ENCODE measurements at places on chromosomes 1 and 21.

DNA sequence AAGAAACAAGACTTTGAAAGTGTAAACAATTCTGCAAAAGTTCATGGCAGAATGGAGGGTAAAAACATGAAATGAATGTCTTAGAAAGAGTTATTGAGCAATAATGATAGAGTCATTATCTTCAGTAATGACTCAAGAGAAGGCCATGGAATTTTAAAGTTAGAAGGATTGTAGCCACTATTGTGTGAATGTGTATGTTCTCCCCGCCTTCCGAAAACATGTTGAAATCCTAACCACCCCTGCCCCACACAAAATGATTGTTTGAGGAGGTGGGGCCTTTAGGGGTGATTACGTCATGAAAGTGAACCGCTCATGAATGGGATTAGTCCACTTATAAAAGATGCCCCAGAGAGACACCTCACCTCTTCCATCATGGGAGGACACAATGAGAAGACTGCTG, 93.8 kb upstream of the CCDC190 start:
- DNase-seq: no peak

- DNase-seq: no peak
Observed at GRCh38 chr21:44987886-44988606, 48.2 kb downstream of the SLX9 start.

- DNase-seq: no peak
Observed at GRCh38 chr1:205513774-205514173, 9.3 kb downstream of the CDK18 start.

DNA sequence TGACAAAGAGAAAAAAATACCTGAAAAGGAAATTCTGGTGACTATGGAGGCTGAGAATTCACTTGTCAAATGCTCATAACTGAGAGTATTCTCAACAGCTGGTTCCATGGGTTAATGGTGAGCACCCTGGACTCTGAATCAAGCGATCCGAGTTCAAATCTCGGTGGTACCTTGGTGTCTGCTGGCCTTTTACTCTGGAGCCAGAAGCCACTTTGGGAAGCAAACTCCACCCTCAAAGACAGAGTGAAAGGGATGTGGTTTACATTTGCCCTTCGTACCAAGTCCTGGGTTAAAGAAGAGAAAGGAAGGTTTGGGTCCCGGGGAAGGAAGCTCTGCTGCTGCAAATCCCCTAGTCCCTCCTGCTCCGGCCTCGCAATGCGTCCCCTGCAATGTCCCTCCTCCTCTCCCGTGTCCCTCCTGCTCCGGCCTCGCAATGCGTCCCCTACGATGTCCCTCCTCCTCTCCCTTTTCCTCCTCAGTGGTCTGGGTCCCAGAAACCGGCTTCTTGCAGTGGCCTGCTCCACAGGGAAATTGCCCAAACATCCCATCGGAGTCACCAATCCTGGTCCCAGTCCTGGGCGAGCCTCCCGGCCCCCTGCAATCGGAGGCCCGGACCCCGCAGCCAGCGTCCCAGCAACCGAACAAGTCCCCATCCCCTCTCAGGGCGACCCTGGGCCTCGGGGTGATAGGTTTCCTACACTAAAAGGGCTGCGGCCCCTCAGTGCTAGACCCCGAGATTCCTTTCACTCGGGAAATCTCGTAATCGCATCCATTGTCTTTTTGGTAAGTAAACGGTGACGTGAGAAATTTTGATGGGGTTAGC, 129.4 kb downstream of the PPIAL4G start:
- DNase-seq: peak; percentile 61

- peak; percentile 17 for DNase-seq
Observed at GRCh38 chr1:40898431-40898901, 36.3 kb upstream of the CITED4 start.

- DNase-seq: no peak
Observed at GRCh38 chr1:17867470-17867869, 112.3 kb downstream of the ACTL8 start.

DNA sequence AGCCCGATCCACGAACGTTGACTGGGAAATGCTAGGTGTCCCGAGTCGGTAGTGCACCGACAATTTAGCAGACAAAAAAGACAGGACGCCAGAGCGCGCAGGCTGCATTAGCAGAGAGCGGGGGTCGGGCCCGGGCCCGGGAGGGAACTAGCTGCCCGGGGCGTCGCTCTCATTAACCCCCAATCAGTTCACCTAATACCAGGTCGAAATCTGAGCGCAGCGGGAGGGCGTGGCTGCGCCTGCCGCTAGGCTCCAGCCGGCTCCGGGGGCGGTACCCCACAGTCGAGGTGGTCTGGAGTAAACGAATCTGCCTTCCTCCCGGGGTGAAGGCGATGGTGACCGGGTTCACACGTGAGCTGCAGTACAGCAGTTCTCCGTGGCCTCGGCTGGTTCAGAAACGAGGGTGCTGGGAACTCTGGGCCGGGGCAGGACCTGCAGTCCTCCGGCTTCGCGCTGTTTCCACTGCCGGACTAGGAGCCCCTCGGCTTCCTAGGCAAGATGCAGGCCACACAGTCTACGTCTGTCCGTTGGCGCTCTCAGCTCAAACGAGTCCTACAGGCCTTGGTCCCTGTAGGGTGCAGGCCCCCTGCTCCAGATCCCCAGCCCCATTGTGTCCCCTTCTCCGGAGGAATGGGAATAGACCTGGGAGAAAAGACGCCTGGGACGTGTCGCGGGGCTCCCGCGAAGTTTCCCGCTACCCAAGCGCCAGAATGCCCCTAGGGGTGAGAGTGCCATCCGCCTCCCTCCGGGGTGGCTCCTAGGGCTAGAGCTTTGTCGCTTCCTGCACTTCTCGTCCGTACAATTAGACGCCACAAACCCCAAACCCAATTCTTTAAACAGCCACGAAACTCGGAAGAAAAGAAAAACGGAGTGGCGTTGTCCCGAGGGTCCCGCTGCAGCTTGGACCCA, 2.0 kb downstream of the GFI1 start:
- DNase-seq: no peak

- DNase-seq: no peak
Observed at GRCh38 chr21:44397431-44398031, 44.1 kb downstream of the TRPM2 start.

DNA sequence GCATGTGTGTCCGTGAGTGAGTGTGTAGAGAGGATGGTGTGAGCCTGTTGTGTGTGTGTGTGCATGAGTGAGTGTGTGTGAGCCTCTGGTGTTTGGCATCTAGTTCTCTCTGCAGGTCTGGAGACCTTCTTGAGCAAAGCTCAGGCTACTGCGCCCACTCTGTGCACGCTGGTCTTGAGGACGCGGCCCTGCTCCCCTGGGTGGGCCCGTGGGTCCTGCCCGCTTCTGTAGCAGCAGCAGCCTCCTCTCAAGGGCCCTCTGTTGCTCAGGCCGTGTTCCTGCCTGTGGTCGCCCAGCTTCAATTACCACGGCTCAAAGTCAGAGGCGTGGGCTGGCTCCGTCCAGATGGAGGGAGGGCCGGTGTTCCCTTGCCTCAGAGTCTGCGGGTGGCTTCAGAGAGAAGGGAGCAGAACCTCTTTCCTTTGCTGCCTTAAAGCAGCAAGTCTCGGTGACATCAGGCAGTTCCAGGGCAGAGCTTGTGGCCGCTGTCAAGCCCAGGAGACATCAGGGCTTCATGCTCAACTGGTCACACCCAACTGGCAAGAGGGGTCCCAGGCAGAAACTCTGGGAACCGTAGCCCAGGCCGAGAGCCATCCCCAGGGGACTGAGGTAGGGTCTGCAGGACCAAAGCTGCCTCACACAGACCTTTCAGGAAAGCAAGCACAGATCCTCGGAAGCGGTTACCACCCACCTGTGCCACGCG, 270.6 kb upstream of the VAMP3 start:
- DNase-seq: no peak

DNA sequence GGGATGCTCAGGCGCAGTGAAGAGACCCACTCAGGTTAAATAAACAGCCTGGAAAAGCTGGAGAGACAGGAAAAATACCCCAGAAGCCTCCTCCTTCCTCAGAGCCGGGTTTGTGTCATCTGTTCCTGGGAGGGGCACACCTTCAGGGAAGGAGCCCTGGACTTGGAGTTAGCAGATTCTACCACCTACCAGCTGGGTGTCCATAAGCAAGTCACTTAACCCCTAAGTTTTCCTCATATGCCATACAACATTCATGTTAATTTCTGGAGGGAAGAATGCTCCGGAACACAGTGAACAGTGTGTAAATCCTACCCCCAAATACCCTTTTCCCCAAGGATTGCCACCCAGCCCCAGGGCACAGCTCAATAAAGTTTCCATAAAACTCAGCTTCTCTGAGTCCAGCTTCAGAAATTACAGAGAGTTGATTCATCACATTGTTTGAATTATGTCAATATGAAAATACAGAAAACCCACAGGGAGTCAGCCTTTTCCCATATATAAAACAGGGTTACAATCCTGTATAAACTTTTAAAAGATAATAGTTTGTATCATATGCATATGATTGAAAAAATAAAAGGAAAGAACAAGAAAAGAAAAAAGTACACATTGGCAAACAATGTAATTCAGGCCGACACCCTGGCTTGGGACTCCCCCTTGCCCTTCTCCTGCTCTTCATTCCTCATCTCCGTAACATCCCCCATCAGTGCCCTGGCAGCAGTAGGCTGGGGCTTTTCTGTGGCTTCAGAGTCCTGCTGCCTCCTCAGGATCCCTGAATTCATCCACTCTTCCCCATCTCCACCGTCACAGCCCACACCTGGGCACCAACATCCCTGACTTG, 291.8 kb upstream of the USP24 start:
- peak; percentile 43 for DNase-seq

DNA sequence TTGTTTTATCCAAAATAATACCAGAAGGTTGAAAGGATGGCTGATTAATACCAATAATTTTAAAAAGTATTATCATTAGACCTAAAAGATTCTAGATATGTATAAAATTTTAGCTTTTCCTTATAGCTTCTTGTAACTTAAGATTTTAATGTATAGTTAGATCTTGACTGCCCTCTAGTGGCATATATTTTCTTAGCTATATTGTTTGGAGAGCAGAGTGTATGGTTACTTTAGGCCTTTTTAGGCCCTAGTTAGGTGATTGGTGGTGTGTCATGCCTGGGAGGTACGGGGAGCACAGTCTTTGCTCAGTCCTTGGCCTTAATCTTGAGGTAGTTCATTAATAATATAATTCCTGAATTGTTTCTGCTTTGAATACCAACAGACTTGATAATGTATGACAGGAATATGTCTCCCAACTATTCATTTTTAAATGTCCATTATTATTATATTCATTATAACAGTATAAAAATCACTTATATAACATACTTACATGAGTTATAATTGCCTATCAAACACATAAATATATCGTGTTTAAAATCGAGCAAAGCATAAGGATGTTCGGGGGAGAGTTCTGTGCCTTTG, 328.4 kb downstream of the ZP4 start:
- peak; percentile 55 for DNase-seq
